GM23248 (cell line): ENCODE measurements at places on chromosomes 7 and 10.
A peak's percentile ranks its signal among the peaks of the same experiment; 100 is the strongest.

- no peak for DNase-seq
These were observed 58.7 kb downstream of the INPP5F start for GRCh38 chr10:119784340-119785067.

DNA sequence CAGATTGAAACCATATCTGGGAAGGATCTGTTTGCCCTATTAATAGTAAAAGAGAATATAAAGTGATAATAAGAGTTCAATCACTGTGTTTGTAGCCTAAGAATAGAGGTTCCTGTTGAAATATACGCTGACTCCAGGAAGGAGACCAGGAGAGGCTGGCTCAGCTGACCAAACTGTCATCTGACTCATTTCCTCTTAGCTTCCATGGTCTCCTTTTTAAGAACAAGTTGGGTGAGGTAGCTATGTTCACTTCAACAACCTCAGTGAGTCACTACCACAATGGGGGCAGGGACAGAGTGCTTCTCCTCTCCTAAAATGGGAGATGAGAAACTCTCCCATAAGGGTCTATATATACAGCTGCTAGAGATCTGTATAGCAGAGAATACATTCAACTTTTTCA, 543.3 kb downstream of the CALN1 start:
- peak; percentile 26 for DNase-seq

- DNase-seq, result peak; percentile 33
These were observed 106.2 kb downstream of the TWIST1 start for GRCh38 chr7:19011212-19011611.

- no peak for DNase-seq
These were observed 323.3 kb downstream of the PHTF2 start for GRCh38 chr7:78121888-78122287.

- DNase-seq, result no peak
These were observed 87.0 kb downstream of the PTPRN2 start for GRCh38 chr7:158500651-158501052.

GRCh38 chr7:64320547-64321513, 7.1 kb downstream of the ZNF736 start:
- no peak for DNase-seq

DNA sequence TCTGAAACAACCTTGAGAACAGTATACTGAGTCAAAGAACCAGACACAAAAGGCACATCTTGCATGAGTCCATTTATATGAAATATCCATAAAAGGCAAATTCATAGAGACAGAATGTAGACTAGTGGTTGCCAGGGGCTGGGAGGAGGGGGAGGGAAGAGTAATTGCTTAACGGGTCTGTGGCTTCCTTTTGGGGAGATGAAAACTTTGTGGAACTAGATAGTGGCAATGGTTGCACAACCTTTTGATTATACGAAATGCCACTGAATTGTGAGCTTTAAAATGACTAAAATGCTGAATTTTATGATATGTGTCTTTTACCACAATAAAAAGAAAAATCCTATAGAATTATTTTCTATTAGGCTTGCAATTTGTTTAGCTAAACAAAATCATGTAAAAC, 16.8 kb downstream of the ADRB1 start:
- DNase-seq, result no peak

GRCh38 chr10:88848499-88848898, 3.1 kb downstream of the ANKRD22 start:
- peak; percentile 83 for DNase-seq

- DNase-seq, result no peak
These were observed 81.2 kb downstream of the C1GALT1 start for GRCh38 chr7:7263297-7264230.

- DNase-seq, result no peak
These were observed 11.7 kb upstream of the PWWP2B start for GRCh38 chr10:132385389-132385667.

- DNase-seq, result peak; percentile 53
These were observed 3.4 kb downstream of the BAG3 start for GRCh38 chr10:119654540-119654939.

DNA sequence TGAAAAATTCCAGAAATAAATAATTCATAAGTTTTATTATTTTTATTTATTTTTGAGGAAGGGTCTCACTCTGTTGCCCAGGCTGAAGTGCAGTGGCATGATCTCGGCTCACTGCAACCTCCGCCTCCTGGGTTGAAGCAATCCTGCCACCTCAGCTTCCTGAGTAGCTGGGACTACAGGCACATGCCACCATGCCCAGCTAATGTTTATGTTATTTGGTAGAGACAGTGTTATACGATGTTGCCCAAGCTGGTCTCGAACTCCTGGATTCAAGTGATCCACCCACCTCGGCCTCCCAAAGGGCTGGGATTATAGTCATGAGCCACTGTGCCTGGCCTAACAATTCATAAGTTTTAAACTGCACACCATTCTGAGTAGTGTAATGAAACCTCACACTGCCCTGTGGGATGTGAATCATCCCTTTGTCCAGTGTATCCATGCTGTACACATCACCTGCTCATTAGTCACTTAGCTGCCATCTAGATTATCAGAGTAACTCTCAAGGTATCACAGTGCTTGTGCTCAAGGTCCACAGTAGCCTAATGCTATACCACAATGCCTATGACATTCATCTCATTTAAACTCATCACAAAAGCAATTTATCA, 17.9 kb downstream of the RTKN2 start:
- peak; percentile 81 for DNase-seq

- no peak for DNase-seq
These were observed 49.0 kb downstream of the PIK3AP1 start for GRCh38 chr10:96671211-96671890.

GRCh38 chr10:76937181-76937600, 700.4 kb downstream of the KCNMA1 start:
- DNase-seq, result no peak

DNA sequence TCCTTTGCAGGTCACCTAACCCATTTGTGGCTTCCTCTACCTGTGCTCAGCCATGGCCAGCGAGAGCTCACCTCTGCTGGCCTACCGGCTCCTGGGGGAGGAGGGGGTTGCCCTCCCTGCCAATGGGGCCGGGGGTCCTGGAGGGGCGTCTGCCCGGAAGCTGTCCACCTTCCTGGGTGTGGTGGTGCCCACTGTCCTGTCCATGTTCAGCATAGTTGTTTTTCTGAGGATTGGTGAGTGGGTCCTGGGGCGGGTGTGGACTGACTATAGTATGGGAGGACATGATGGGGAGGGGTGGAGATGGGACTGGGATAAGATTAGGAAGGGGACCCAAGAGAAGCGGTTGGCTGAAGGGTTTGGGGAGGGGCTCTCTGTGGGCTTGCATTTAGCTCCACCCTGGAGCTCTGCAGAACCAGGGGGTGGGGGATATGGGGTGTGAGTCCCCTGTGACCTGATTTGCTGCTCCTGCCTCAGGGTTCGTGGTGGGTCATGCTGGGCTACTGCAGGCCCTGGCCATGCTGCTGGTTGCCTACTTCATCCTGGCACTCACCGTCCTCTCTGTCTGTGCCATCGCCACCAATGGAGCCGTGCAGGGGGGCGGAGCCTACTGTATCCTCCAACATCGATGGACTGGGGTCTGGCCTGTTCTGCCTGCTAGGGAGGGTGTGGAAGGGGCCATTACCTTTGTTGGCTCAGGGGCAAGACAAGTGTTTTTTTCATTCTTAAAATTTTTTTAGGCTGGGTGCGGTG, 1.8 kb downstream of the SLC12A9 start:
- DNase-seq, result no peak

DNA sequence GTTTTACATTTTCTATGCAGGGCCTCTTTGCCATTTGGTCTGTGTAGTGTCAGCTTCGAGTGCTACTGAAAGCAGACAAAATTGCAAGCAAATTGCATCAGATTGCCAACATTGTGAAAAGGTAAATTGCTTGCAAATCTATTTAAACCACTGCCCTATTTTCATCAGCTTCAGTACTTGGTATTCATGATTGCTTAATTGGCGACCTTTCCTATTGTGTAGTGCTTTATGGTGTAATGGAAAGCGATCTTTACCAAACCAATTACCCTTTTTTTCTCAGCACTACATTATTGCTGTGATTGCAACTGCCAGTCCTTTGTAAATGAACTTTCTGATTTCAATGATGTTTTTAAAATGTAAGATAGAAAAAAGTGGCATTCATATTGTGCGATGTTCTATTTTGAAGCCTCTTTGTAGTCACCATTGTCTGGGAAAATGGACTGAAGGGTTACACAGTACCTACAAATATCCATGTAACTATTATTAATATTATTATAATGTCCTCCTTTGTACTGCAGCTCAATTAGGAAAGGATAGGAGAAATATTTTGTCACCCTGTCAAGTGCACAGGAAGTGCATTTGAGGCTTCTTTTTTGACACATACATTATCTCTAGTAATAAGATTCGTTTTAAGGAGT, 177.7 kb upstream of the SP8 start:
- no peak for DNase-seq

GRCh38 chr7:134943785-134944400, 42.4 kb upstream of the AGBL3 start:
- DNase-seq, result peak; percentile 30

DNA sequence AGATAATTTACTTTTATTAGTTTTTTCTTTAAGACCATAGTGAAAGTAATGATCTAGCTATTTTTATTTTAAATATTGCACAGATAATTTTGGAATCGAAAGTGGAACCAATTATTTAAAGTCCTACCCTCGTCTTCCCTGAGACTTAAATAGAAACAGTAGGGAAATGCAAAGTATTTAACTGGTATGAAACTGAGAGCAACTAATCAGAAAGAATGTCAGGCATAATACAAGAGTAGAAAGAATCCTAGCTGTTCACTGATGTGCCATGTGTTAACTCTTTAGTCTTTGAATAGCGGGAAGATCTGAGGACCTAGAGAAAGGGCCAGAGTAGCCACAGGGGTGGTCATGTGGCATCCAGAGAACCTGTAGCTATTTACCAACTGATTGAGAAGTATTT, 630.0 kb downstream of the NRG3 start:
- DNase-seq, result no peak

- no peak for DNase-seq
These were observed 18.6 kb downstream of the PFKP start for GRCh38 chr10:3085785-3086567.

DNA sequence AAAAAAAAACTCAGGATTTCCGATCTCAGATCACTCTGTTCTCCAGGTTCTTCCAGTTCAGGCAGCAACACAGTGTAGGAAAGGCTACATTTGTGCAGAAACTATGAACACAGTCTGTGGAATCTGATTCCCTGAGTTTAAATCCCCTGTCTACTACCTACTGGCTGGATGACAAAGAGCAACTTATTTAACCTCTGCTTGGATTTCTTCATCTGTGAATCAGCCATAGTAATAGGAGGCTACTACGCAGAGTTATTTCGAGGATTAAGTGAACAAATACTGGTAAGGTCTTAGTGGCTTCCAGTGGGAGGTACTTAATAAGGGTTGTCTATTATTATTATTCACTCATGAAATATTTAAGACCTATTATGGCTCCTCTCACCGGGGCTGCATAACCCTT, 44.3 kb upstream of the PDCD4 start:
- peak; percentile 73 for DNase-seq

DNA sequence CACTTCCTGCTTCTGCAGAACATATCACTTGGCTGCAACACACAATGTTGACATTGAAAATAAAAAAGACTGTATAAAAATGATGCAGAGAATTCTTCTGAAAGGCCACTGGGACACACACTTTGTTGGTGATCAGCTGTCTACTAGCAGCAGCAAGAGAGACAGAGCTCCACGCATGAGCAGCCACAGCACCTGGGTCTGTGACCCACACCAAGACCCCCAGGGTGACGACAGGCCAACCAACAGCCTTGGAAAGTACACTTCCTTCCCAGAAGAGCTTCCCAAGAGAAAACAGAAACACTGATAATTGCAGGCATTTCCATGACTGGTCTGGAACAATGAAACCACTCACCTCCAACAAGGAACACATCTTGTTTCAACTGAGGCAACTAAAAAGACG, 239.0 kb downstream of the DIP2C start:
- DNase-seq, result no peak

GRCh38 chr7:123499211-123499970, 35.0 kb downstream of the IQUB start:
- DNase-seq, result no peak

DNA sequence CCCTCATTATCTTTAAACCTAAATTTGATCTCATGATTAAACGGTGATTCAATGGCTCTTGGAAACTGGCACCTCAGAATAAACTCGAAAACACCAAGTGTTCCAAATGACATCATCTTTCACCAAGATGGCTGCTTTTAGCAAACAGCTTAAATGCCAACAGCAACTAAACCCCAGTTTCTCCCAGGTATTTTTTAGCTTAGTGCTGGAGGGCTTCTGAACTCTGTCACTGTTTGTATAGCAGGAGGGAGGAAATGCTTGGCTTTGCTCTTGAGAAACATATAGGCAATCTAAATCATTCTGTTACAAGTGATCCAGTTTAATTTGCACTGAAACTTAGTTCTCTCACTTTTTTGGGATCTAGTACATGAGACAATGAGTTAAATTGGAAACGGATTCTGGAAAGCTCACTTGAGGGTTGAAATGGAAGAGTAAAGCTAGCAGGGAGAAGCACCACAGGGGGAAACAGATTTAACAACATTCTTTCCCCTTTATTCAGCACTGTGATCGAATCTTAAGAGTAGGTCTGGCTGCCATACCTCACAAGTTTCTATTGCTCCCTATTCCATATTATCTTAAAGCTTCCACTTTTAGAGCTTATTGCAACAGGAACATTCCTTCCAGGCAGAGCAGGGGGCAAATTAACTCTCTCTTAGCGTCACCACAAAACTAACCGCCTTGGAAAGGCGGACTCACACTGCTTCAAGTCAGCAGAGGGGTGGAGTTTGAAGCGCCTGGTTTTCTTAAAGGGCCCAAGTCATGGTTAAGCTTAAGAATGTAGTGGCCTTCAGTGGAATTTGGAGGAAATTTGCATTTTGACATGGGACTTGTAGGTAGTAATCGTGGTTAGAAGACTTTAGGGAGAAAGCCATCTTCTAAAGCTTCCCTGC, 1.8 kb upstream of the CCDC6 start:
- peak; percentile 80 for DNase-seq

GRCh38 chr7:144483189-144483588, 79.7 kb upstream of the NOBOX start:
- no peak for DNase-seq

- DNase-seq, result no peak
These were observed 88.8 kb upstream of the MDFIC start for GRCh38 chr7:114832906-114833595.

GRCh38 chr10:80203835-80204676, 1.3 kb downstream of the ANXA11 start:
- peak; percentile 76 for DNase-seq

- no peak for DNase-seq
These were observed 112.9 kb downstream of the SAMD9 start for GRCh38 chr7:93004906-93005305.
